Activated naive CD4-positive, alpha-beta T cell treated with anti-CD3 and anti-CD28 coated beads for 36 hours (primary cell): ENCODE measurements at places on chromosomes 1 and 21. TPM values are rescaled to one million over a fixed set of nuclear protein-coding genes. Genes with fewer than 3 reads are reported as not detected.
A peak's percentile ranks its signal among the peaks of the same experiment; 100 is the strongest.

DNA sequence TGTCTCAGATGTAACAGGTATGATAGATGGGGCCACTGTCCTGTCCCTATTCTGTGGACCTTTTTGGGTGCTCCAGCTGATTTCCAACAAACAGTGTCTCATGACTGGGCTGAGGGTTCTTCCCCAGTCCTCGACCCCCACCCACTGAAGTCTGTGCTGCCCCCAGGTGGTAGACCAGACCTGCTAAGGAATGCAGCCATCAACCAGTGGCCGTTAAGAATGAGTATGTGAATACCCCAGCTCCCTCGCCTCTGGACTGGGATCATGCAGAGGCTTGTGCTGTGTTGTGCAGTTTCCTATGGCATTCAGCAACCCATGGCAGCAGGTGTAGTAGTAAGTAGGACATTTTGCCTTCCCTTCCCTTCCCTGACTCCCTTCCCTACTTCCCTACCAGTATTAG, 183.1 kb upstream of the KAZN start:
- no peaks in the 10 kb centered on the region for H3K4me1 ChIP-seq
- no peaks in the 10 kb centered on the region for H3K27me3 ChIP-seq
- H3K36me3 ChIP-seq: no peaks in the 10 kb centered on the region
- H3K4me3 ChIP-seq: no peak overlapping the region

- H3K4me3 ChIP-seq: peak overlapping the region; percentile 52
- DNase-seq: peak; percentile 19
- H3K36me3 ChIP-seq: peaks cover 43% of the 10 kb centered on the region
Measured at GRCh38 chr1:62439652-62440371, 3.0 kb downstream of the USP1 start.

DNA sequence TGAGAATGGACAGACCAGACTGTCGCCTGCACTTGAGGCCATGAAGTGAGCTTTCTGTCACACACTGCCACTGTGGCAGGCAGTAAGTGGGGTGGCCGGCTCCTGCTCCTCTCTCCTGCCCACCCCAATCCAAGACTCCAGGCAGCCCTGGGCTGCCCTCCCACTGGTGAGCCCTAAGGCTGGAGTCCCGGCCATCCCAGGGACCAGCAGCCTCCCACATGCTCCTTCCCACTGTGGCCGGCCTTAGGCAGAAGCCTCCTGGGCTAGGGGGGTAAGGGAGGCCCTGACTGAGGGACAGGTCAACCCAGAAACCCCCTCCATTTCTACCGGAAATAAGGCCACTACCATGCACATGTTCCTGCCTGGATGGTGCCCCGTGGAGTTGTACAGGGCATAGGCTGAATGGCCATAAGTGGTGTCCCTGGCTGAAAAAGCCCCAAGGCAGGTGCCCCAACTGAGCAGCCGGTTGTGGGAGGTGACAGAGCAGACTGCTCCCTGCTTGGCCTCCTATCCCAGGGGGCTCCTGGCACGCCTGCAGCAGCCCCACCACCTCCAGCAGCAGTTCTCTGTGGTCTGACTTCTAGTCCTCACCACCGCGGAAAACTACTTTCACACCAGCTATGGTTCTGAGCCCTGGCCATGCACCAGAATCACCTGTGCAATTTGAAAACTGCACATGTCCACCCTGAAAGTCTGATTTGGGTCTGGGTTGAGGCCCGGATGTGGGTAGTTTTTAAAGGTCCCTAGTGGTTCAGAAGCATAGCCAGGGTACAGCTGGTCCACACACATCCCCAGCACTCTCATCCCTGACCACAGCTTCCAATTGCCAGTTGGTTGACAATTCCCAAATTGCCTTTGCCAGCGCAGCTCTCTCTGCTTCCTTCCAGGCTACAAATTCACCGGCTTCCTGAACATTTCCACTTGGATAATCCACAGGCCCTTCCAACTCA, 1.6 kb upstream of the ARTN start:
- H3K36me3 ChIP-seq: no peaks in the 10 kb centered on the region
- no peak for DNase-seq
- peaks cover 14% of the 10 kb centered on the region for H3K4me1 ChIP-seq
- no peak overlapping the region for H3K4me3 ChIP-seq

- DNase-seq: no peak
- H3K27ac ChIP-seq: no peak overlapping the region
- H3K27me3 ChIP-seq: peaks cover 12% of the 10 kb centered on the region
Measured at GRCh38 chr1:7406641-7407543, 364.2 kb upstream of the VAMP3 start.

GRCh38 chr1:184793967-184794366, 39.3 kb upstream of the EDEM3 start:
- no peaks in the 10 kb centered on the region for H3K27me3 ChIP-seq
- no peaks in the 10 kb centered on the region for H3K36me3 ChIP-seq
- H3K27ac ChIP-seq: no peak overlapping the region
- H3K4me1 ChIP-seq: peaks cover 11% of the 10 kb centered on the region
- H3K4me3 ChIP-seq: no peak overlapping the region

DNA sequence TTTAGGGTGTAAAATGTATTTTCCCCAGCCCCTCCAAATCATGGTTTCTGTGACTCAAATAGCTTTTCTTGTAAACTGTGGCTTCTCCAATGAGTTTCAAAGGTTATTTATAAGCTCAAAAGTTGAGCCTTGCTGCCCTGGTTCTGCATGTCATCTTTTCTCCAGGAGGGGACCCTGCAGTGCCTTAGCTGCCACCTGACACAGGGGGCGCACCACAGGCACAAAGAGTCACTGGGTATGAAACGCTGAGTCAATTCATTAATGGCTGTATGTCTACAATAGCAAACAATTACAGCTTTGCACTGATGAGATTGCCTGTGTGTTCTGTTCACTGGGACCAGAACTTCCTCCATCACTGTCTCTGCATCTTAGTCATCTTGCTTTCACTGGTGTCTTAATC, 100.8 kb downstream of the PCP4 start:
- DNase-seq: no peak
- no peaks in the 10 kb centered on the region for H3K4me1 ChIP-seq
- no peaks in the 10 kb centered on the region for H3K36me3 ChIP-seq

- H3K27me3 ChIP-seq: peaks cover 7% of the 10 kb centered on the region
- no peak overlapping the region for H3K27ac ChIP-seq
- no peak overlapping the region for H3K4me3 ChIP-seq
- no peaks in the 10 kb centered on the region for H3K4me1 ChIP-seq
- peak; percentile 2 for DNase-seq
- H3K36me3 ChIP-seq: no peaks in the 10 kb centered on the region
Measured at GRCh38 chr1:16724718-16725438, 15.4 kb upstream of the RNU1-4 start.

GRCh38 chr21:19553919-19554615, 1150.5 kb upstream of the TMPRSS15 start:
- H3K27ac ChIP-seq: no peak overlapping the region
- H3K27me3 ChIP-seq: no peaks in the 10 kb centered on the region
- no peak overlapping the region for H3K4me3 ChIP-seq
- H3K36me3 ChIP-seq: no peaks in the 10 kb centered on the region
- no peaks in the 10 kb centered on the region for H3K4me1 ChIP-seq

GRCh38 chr1:42952303-42953001, 6.2 kb downstream of the SLC2A1 start:
- H3K27ac ChIP-seq: peak overlapping the region; percentile 48
- H3K27me3 ChIP-seq: no peaks in the 10 kb centered on the region
- no peak for DNase-seq
- H3K4me1 ChIP-seq: peaks cover 84% of the 10 kb centered on the region

DNA sequence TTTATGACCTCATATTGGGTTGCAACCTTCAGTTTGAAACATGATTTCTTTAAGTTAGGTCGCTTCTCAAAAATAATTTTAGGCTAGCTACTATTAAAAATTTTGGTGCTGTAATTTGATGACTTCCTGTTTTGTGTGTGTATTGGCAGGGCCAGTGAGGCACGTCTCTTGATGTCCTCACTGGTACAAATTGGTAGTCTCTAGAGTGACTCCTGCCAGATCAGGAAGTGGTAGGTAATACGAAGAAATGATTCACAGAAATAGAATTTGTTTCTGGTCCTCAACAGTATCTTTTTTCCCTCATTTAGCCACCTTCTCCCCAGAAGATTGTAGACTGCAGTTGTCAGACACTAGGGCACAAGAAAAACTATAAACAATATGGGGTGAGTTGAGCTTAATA, 120.9 kb upstream of the KIAA1614 start:
- H3K4me1 ChIP-seq: peaks cover 7% of the 10 kb centered on the region
- H3K4me3 ChIP-seq: no peak overlapping the region
- H3K36me3 ChIP-seq: peaks cover 12% of the 10 kb centered on the region
- no peaks in the 10 kb centered on the region for H3K27me3 ChIP-seq

DNA sequence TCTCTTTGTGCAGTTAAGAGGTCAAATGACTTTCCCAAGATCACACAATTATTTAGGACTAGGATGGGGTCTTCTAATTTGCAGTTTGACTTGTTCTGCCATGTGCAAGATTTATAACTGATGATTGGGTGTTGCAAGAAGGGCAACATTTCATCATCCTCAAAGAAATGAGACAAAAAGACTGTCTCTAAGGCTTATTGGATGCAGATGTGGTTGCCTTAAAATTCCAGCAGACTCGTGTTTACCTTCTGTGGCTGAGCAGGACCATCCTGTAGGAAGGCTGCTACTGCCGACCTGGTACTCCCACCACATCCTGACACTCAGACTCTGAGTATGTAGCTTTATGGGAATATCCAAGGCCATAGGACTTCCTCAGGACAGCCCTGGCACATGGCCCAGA, 99.9 kb upstream of the SGIP1 start:
- peaks cover 2% of the 10 kb centered on the region for H3K27me3 ChIP-seq
- H3K4me1 ChIP-seq: peaks cover 27% of the 10 kb centered on the region
- no peak overlapping the region for H3K4me3 ChIP-seq
- H3K36me3 ChIP-seq: peaks cover 10% of the 10 kb centered on the region
- no peak for DNase-seq

DNA sequence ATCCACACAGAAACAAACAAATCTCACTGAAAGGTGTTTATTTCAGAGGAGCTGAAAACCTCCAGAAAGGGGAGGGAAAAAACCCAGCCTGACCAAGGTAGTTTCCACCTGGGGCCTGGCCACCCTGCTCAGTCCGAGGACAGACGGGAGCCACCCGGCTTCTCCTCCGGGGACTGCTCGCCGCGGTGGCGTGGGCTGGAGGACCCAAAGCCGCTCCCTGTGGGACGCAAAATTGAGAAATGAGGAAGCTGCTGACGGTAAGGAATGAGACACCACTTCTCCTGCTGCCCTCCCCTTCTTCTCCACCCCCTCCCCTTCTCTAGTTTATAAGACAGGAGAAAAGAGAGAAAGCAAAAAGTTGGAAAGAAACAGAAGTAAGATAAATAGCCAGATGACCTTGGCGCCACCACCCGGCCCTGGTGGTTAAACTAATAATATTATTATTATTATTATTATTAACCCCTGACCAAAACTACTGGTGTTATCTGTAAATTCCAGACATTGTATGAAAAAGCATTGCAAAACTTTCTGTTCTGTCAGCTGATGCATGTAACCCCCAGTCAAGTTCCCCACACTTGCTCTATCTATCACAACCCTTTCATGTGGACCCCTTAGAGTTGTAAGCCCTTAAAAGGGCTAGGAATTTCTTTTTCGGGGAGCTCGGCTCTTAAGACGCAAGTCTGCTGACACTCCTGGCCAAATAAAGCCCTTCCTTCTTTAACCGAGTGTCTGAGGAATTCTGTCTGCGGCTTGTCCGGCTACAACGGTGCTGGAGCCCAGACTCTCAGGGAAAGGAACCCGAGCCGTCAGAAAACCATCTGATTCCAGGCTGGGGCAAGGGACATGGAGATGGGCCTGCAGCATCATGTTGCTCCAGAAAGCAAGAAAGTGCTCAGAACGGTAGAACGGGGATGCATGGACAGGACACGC, 12.5 kb downstream of the ITGB2 start:
- peak overlapping the region; percentile 20 for H3K27ac ChIP-seq
- DNase-seq: no peak
- peaks cover 55% of the 10 kb centered on the region for H3K4me1 ChIP-seq

DNA sequence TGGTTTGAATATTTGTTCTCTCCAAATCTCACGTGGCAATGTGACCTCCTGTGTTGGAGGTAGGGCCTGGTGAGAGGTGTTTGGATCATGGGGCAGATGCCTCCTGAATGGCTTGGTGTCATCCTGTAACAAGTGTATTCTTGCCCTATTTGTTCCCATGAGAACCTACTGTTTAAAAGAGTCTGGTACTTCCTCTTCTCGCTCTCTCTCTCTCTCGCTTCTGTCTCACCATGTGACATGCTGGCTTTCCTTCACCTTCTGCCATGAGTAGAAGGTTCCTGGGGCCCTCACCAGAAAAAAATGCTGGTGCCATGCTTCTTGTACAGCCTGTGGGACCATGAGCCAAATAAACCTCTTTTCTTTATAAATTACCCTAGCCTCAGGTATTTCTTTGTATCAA, 8.4 kb upstream of the PAXBP1 start:
- H3K4me3 ChIP-seq: no peak overlapping the region
- no peak for DNase-seq
- peaks cover 13% of the 10 kb centered on the region for H3K4me1 ChIP-seq

Gene CLDN17
- not detected for total RNA-seq

Gene ATP1A4
- total RNA-seq: not detected

Gene VASH2
- total RNA-seq: 1.2 TPM

Gene ADARB1
- 30.1 TPM for total RNA-seq
